Effector memory CD8-positive, alpha-beta T cell (primary cell): ENCODE measurements at places on chromosomes 16 and 17.

- DNase-seq = no peak
Observed at GRCh38 chr17:28874750-28875149, 19.9 kb downstream of the ERAL1 start.

DNA sequence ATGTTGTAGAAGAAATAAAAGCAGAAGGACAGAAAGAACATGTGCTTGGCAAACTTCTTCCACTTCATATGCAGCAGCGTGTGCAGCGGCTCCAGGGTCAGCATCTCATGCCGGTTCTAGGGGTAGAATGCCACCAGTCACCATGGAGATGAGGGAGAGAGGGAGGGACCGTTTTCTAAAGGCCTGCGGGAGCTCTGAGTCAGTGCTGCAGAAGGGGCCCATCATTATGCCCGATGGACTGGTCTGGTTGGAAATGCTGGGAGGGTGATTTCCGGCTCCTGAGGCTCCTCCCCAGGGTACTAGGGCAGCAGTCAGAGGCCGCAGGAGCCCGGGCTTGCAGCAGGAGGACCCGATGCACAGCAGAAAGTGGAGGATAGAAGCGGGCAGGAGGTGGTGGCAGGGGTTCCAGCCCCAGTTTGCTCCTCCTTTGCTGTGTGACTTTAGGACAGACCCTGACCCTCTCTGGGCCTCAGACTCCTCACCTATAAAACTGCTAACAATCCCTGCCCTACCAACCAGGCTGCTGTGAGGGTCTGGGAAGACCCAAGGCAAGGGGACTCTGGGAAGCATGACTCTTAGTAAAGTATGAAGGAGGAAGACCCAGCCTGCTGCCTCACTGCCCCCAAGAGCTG lies 28.6 kb downstream of the TRPV3 start:
- no peak for DNase-seq

GRCh38 chr17:35146214-35146833 lies 1.3 kb upstream of the UNC45B start:
- no peak for DNase-seq

DNA sequence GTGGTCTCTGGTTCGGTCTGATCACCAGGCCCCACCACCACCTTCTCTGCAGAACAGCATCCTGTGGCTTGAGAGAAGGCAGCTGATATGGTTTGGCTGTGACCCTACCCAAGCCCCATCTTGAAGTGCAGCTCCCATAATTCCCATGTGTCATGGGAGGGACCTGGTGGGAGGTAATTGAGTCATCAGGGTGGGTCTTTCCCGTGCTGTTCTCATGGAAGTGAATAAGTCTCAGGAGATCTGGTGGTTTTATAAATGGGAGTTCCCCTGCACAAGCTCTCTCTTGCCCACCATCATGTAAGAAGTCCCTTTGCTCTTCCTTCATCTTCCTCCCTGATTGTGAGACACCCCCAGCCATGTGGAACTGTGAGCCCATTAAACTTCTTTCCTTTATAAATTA lies 352.3 kb upstream of the CDH5 start:
- no peak for DNase-seq

DNA sequence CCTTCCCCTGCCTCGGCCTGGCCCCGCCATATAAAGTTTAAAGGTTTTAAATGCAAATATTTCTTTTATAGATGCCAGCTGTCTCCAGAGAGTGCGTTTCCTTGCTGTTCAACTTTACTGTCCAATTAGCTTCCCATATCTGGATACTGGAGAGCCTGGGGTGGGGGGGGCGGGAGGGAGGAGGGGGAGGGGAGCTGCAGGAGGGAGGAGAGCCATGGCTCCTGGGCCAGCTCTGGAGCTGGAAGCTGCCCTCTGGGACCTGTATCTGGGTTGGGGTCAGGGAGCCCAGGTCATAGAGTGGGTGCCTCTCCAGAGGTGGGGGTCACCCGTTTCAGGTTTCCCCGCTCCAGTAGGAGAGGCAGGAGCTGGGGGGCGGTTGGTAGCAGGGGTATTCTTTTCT lies 6.2 kb upstream of the GSE1 start:
- DNase-seq = no peak
